ENCODE measurements at places on chromosomes 6 and 20.
A peak's percentile ranks its signal among the peaks of the same experiment; 100 is the strongest.

GRCh38 chr6:150697515-150697914 is 97.8 kb downstream of the PLEKHG1 start:
- DNase-seq, result no peak

DNA sequence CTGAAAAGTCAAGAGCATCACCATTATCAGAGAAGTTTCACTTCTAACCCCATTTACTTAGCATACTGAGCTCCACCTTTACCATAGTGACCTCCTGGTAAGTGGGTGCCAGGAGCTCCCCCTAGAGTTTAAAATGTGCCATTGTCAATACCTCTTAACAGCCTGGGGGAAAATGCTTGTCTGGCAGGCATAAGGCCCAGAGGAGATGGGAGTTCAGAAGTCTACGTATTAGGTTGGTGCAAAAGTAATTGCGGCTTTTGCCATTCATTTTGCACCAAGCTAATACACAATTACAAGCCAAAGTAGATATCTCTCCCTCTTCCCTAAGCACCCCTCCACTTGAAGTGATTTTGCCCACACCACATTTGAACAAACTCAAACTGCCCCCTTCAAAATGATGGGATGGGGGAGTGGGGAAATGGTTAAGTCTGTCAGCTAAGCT is 919.0 kb downstream of the KIF16B start:
- DNase-seq, result no peak

DNA sequence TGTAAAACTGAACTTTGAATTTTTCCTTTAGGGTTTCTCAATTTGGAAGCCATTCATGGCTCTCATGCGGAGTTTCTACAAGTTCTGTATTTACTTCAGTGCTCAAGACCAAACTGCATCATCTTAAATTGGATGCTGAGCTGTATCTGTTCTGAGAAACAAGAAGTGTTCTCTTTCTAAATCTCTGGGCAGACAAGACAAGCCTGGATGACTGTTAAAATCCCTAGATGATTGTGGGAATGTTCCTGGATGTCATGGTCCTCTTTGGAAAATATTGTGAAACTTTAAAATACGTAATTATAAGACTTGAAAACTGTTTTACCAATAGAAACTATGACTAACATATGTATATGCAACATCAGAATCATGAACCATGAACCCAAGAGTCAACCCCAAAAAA is 6.2 kb upstream of the GCM1 start:
- DNase-seq, result no peak

- no peak for DNase-seq
Observed at GRCh38 chr6:34475767-34476328, 10.0 kb downstream of the PACSIN1 start.

GRCh38 chr20:60046011-60046413 is 87.8 kb downstream of the CDH26 start:
- DNase-seq, result no peak

- DNase-seq, result no peak
Observed at GRCh38 chr20:17327185-17328148, 100.6 kb downstream of the PCSK2 start.

DNA sequence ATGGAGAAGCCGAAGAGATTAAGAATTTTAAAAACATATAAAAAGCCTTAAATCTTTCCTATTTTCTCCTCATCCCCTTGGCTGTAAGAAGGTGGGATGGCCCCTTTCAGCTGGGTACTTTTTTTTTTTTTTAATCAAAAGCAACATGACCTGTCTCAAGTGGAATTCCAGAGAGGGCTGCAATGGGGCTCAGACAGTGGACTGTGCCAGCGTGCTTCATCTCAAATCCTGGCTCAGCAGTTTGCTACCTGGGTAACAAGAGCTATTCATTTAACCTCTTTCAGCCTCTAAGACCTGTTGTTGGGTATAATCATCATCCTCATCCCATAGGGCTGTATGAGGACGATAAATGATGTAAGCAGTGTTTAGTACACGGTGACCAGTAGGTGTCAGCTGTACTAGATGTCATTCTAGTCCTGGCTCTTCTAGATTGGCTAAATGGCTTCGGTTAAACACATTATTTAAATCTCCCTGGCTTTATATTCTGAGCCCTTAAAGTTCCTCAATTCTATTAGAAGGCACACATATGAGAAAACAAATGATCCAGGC is 6.9 kb upstream of the PPP1R3G start:
- no peak for DNase-seq

DNA sequence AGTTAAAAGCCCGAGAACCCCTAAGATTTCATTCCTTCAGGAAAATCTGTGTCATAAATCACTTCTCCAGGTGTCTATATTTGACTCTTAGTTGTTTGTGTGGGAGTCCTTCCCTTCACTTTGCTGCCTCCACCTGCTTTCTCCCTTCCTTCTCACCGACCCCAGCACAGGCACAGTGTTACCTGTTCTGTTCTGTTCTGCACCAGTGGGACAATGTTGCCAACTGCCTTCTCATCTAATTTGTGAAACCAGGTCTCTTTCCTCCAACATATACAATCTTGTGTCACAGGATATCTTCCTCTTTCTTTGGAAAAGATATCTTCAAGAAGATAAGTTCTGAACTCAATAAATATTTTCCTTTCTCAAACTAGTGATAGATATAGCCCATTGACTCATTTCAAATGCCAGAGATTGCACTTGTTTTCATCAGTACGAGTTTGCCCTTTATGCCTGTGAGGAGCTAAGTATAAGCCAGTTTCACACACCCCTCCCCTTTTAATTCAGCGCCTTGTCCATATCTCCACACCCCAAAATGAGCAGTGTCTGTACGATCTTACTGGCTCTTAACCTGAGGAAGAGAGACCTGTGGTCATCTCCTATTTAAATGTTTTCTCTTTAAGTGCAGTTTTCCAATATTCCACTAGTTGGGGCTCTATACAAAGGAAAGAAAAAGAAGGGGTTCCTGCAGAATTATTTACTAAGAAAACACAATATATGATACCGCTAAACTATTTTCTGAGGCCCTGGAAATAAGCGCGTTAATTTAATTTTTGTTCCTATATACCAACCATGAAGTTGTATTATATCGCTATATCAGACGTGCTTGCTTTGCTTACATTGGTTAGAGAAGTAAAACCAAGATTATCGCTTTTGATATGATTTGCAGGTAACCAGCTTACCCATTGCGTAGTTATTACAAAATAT is 81.6 kb upstream of the PREP start:
- DNase-seq, result no peak

DNA sequence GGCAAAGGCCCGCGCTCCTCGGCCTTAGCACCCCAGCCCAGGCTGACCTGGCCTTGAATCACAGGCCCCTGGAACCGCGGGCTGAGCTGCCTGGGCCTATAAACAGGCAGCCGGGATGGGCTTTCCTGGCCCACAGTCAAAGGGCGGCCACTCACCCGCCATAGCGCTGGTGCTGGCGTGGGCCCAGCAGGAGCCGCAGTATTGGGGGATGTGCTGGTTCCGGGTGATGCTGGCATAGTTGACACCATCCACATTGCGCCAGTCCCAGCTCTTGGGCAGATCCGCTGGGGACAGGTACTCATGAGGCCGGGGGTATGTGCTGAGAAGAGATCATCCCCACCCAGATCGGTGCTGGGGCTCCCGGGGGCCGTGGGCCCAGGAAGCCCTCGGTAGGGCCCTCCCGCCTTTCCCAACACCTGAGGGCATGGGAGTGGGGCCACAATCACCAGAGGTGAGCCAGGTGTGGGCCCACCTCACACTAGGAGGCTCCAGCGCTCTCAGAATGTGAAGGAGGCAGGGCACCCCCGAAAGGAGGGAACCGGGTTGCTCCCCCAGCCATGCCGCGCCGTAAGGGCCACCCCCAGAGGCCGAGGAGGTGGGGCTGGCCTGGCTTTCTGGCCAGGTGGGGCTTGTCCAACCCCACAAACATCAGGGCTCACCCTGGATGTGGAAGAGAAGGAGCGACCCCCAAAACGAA is 739 bp downstream of the CTSZ start:
- DNase-seq, result no peak

DNA sequence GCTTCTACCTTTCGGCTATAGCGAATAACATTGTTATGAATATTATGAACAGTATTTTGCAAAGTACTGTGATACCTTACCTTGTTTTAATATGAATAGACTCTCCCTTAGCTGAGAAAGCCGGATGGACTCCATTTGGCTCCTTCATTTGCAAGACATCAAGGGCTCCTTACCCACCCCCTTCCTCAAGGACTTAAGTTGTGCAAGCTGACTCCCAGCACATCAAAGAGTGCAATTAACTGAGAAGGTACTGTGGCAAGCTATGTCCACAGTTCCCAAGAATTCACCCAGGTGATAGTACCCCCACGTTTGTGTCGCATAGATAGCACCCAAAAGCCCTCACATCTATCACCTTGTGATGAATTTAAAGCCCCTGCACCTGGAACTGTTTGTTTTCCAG is 11.2 kb downstream of the CST5 start:
- no peak for DNase-seq

GRCh38 chr6:79574630-79575225 is 37.5 kb upstream of the LCA5 start:
- no peak for DNase-seq

DNA sequence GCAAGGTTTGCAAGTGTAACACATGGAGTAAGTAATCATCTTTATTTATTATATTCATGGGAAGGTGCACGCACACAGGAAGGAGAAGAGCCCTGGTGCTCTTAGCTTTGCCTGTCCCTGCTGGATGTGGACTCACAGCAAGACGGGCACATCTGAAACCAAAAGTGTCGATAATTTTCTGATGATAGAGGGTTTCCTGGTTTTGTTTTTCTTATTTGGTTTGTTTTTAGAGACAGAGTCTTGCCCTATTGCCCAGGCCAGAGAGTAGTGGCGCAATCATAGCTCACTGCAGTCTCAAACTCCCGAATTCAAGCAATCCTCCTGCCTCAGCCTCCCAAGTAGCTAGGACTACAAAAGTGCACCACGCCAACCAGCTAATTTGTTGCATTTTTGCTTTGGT is 7.8 kb upstream of the KHDC1L start:
- no peak for DNase-seq

DNA sequence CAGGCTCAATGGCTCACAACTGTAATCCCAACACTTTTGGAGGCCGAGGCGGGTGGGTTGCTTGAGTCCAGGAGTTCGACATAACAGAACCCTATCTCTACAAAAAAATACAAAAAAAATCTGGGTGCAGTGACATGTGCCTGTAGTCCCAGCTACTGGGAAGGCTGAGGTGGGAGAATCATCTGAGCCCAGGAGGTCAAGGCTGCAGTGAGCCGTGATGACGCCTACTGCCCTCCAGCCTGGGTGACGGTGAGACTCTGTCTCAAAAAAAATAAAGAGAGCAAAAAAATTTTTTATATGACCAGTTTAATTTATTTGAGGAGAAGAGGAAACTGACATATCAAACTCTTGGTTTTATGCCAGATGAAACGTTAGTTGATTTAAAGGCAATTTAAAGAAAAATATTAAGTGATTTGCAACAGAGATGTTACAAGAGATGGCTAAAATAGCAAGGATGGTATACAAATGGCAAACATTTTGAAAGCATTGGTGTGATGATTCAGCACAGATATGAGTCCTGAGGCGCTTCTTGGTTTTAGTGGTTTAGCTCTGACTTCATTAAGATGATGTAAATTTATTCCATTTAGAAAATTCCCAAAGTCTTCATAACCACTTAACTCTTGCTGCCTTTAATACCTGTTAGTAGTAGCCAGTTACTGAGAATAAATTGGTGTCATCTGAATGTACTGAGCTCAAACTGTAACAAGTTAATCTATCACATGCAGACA is 17.7 kb downstream of the GTF2H5 start:
- DNase-seq, result no peak

GRCh38 chr6:149896491-149896890 is 1.4 kb downstream of the RAET1E start:
- no peak for DNase-seq

GRCh38 chr20:62751551-62752150 is 43.0 kb downstream of the NTSR1 start:
- no peak for DNase-seq

GRCh38 chr6:151390276-151390850 is 996 bp downstream of the ZBTB2 start:
- DNase-seq, result peak; percentile 98

DNA sequence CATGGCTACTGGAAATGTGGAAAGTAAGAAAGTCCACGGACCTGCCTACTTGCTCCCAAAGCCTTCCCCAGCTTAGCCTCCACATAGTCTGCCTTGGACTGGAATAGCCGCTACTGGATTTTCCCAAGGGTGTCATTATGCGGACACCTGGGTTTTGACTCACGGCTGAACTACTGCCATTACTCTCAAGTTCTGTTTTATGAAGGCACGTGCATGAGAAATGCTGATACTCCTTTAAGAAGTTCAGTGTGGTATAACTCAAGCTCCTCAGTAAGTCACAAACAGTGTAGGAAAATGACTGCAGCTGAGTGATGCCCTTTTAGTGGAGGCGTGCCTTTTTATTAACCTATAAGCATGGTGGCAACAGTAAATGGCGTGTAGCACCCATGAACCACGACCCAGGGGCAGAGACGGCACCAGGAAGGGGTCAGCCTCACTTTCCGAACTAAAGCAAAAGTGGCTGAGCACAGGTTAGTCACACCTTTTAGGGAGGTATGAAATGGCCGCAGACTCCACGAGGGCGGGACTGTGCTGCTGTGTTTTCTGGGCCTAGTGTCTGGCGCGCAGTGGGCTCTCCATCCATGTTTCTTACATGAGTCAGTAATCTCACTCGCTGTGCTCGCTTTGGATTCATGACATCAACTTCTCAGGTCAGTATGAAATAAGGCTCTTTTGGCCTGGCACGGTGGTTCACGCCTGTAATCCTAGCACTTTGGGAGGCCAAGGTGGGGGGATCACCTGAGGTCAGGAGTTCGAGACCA is 23.9 kb downstream of the PSMG4 start:
- DNase-seq, result no peak

DNA sequence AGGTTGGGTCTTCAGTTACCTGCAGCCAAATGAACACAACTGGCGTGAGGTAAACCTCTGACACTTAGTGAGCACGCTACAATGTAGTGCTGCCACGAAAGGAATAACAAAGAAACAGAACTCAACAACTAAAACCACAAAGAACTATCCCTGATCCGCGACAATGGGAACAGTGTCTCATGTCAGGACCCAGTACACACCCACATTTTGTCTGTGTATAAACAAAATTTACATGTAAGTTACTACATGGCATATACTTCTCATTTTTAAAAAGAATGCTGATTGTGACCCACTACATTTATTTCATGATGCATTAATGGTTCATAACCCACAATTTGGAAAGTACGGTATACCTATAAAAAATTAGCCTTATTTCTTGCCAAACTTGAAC is 14.1 kb downstream of the FKBP1A start:
- no peak for DNase-seq

DNA sequence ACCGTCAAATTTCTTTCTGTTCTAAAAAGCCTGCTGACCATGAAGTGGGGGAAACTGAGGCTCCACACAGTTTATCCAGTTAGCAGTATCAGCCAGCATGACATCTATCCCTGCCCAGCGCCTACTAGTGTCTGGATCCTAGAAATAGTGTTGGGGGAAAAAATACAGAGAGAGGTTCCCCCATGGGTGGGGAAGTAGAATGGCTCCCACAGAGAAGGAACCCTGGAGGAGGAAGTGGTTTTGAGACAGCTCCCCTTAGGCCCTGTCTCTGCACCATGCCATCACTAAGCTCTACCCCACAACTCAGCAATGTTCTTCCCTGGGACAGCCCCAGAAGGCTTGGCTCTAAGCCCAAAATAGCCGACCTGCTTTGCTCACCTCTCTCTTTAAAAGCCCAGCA is 153.4 kb downstream of the MBOAT1 start:
- no peak for DNase-seq

GRCh38 chr6:33771146-33772081 is 17.5 kb downstream of the LEMD2 start:
- peak; percentile 66 for DNase-seq

GRCh38 chr6:148866657-148867268 is 119.9 kb downstream of the UST start:
- no peak for DNase-seq

GRCh38 chr20:49612127-49612738 is 44.3 kb upstream of the PTGIS start:
- DNase-seq, result no peak
